ENCODE measurements at places on chromosomes 13 and 19.

GRCh38 chr13:21176215-21176981 lies at the start of the genes MRPL57 and SKA3:
TSS of gene MRPL57 (plus strand) at chr13:21176658. CDS start at chr13:21176917, 259 bp downstream.
TSS of gene SKA3 (minus strand) at chr13:21176552. CDS start at chr13:21176477, 75 bp downstream.
- DNase-seq, result peak; percentile 93

DNA sequence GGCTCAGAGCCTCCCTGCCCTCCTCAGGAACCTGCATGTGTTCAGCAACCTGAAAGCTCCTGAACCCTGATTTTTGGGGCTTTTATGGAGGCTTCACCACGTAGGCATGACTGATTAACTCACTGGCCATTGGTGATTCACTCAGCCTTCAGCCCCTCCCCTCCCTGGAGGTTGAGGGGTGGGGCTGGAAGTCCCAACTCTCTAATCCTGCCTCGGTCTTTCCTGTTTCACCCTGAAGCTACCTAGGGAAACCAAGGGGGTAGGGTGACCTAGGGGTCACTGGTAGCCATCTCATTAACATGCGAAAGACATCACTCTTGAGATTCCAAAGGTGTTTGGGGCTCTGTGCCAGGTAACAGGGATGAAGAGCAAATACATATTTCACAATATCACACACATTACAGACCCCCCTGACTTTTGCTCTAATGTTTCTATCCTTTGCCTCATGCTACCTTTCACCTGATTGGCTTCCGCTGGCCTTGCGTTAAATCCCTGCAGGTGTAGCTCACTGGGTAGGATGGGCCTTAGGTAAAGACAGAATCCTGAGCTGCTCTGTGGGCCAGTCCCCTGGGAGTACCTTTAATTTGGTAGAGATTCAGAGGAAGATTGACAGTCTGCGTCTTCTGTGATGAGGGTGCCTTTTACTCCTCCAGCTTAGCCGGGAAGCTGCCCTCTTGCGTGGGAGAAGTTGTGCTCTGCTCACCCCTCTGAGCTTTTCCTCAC lies 260.6 kb downstream of the ATP8A2 start:
- no peak for DNase-seq

DNA sequence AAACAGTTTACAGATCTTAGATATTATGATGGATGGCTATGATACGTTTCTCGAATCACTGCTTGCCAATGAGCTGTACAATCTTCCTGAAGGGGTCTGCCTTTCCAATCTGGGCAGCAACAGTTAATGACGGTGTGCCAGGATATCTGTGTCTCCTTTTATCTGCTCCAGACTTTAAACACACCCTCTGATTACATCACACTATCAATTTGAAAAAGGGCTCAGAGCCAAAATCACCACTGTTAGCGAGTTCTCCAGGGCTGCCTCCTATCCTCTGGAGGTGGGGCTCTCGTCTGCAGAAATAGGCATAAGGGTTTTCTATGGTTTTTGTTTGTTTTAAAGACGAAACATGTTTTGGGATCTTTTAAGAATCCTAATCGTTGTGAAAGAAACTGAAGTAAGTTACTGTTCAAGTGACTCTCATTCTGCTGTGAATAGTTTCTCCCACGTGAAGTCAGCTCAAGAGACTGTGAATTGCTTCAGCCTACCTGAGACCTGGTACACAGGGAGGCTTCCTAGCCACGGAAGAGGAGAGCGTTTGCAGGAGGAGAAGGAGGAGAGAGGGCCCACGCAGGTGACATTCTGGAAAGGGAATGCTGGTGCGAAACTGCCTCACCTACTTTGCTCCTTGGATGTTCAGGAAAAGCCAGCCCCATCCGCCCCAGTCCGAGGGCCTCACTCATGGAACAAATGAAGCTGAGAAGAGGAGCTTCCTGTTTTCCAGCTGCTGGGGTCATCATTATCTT lies 15.2 kb upstream of the GJA3 start:
- DNase-seq, result no peak

- no peak for DNase-seq
These were observed 211.1 kb upstream of the NBEA start for GRCh38 chr13:34730961-34731360.

DNA sequence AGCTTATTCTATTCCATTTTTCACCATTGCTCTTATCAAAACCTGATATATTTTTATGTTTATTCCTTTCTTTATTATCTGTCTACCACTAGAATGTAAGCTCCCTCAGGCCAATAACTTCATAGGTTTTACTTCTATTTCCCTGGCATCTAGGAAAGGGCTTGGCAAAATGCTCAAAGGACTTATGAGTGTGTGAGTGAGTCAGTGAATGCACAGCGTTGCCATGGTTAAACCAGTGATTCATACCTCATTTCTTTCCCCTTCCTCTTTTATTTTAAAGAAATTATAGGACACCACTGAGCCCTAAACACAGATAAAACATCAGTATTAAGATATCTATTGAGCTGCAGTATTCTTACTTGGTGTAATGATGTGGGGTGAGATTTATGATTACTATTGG lies 162.1 kb downstream of the GPC6 start:
- DNase-seq, result no peak

GRCh38 chr19:2249010-2249866 lies at the start of gene AMH:
TSS of gene AMH (plus strand) at chr19:2249323. CDS start at chr19:2249333, 10 bp downstream.
- DNase-seq, result no peak

GRCh38 chr13:66994517-66995202 lies 235.5 kb downstream of the PCDH9 start:
- no peak for DNase-seq

- DNase-seq, result no peak
These were observed 22.2 kb downstream of the SIGLEC5 start for GRCh38 chr19:51607920-51608562.

DNA sequence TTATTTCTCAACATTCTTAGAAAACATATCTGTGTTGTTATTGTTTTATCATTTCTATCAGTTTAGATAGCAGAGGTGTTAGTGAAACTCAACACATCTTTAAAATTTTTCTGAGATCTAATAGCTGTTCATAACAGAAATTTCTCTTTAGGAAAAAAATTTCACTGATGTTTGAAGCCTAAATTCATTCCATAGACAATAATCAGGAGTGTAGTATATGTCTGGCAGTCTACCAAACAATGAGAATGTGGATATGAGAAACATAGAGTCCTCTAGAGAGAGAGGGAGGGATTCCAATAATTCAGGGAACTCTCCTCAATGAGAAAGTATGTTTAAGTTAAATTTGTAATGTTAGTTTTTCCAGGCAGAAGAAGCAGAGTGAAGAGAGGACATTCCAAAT lies 118.2 kb upstream of the EDNRB start:
- DNase-seq, result no peak

DNA sequence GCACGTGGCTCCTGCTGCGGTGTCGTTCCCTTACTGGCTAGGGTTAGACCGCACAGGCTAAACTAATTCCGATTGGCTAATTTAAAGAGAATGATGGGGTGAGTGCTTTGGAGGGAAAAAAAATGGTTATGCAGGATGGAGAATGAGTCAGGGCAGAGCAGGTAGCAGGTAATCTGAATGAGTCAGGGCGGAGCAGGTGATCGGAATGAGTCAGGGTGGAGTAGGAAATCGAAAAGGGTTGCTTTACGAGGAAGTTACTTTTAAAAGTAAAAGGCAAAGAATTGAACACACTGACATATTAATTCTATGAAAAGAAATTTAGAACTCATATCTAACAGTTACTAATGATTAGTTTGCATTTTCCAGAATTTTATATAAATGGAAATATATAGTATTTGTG lies 335.5 kb downstream of the FOXO1 start:
- DNase-seq, result no peak

GRCh38 chr13:90696254-90696653 lies 651.2 kb upstream of the MIR17HG start:
- DNase-seq, result no peak

DNA sequence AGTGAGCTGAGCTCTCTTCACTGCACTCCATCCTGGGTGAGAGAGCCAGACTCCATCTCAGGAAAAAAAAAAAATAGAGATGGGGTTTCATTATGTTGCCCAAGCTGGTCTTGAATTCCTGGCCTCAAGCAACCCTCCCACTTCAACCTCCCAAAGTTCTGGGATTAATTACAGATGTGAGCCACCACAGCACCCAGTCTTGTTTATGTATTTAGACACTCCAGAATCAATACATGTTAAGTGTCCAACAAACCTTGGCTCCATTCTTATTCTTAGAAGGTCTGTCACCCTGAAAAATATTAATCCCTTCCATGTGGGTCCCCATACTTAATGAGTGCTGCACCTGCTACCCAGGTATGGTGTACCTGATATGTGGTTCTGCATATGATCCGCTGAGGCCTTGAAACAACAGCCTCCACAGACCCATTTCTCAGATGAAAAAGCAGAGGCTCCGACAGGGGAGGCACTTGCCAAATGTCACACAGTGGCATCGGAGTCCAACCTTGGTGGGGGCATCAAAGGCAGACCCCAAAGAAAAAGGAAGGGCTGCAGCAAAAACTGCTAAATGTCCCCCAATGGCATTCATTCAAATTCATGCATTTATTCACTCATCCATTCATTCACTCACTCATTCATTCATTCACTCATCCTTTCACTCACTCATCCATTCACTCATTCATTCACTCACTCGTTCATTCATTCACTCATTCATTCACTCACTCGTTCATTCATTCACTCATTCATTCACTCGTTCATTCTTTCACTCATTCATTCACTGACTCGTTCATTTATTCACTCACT lies 16.7 kb downstream of the TICAM1 start:
- DNase-seq, result no peak

- no peak for DNase-seq
These were observed 27.2 kb upstream of the CBY2 start for GRCh38 chr13:45674908-45675307.

DNA sequence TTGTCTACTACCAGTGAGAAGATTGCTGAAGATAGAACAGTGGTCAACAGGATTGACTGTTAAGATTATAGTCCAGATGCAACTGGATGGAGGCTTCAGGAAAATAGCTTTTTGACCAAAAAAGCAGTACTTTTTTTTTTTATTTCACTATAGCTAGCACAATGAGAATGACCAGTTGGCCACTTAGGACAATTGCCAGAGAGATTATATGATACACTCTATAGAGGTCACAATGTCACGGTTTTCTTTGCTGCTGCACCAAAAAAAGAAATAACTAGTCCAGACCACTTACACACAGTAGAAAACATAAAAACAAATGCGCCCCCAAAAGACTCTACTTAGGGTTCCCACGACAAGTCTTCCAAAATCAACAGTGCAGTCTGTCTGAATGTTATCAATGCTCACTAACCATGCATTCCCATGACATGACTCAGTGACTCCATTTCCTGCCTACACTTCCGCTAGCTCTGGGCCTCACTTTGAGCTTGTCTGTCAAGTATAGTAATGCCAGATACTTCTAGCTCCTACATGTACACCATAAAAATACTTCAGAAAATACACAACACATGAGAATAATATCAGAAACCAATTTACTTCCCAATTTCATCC lies 209.1 kb upstream of the STARD13 start:
- DNase-seq, result no peak

GRCh38 chr13:102040812-102041211 lies 361.0 kb downstream of the FGF14 start:
- peak; percentile 50 for DNase-seq

DNA sequence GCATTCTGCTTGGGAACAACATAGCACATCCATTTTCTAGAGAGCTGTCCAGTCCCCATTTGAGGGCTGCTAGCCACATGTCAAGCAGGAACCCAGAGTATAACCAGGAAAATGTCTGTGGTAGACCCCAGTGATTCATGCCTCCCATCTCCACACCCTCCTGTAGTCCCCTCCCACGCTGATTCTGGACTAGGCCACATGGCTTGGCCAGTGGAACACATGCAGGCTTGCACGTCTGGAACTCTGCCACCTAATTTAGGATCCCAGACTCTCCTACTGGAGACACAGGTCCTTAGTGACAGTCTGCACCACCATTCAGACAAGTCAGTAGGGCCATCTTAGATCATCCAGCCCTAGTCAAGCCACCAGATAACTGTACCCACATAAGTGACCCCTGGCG lies 149.8 kb downstream of the ZIC5 start:
- DNase-seq, result no peak

DNA sequence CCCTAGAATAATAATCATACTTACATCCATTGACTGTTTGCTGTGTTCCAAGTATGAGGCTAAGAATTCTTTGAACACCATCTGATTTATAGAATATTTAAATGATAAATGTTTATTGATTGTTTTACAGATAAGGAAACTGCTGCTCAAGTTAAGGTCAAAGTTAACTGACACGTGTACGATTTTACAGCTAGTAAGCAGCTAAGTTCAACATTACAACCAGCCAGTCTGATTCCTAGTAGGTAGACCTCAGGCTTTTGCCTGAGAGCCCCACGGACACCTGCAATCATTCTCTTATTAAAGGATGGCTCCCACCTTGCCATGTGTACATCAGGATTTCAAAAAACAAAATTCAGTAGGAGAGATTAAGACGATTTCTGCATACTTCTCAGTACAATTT lies 141.9 kb downstream of the SPRY2 start:
- DNase-seq, result no peak

GRCh38 chr19:7251494-7251893 lies 42.7 kb downstream of the INSR start:
- no peak for DNase-seq

DNA sequence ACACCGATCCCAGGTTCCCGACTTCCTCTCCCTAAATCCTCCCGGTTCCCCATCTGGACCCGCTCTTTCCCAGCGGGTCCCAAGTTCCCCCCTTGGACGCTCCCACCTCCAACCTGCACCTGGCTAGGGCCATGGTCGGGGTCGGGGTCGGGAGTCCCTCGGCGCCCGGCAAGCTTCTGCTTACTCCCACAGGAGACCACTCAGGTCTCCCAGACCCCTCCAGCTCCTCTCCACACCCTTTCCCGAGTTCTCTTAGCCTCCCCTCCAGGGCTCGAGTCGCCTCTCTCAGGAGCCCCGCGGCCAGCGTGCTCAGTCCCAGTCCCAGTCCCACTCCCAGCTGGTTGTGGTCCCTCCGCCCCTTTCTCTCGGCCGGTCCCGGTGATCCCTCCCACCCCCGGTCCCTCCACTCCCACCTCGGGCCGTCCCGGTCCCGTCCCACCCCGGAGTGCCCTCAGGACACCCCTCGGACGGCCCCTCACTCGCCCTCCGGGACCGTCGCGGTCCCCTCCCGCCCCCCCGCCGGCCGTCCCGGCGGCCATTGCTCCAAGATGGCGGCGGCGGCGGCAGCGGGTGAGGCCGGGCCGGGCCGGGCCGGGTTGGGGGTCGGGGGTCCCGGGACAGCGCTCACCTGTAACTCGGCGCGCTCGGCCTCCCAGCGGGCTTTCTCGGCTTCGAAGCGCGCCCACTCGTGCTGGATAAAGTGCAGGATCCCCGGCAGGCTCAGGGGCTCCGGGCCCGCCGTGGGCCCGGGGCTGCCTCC lies at the start of gene FKRP:
TSS of gene FKRP (plus strand) at position 537 of the 760 bp plus-strand sequence. CDS start 9,394 bp downstream, outside the sequence.
- DNase-seq, result no peak

- DNase-seq, result no peak
These were observed 4.3 kb downstream of the ELL start for GRCh38 chr19:18517606-18518005.
